Smooth muscle cell of the pulmonary artery (primary cell): ENCODE measurements at places on chromosomes 6 and 20. TPM values are rescaled to one million over a fixed set of nuclear protein-coding genes. Genes with fewer than 3 reads are reported as not detected.

The COL11A2 gene
- 0.13 and 0.83 TPM in 2 replicates for total RNA-seq

The DACT2 gene
- total RNA-seq, result 0.07 and 0.98 TPM in 2 replicates

The BPI gene
- 0.13 and 0.30 TPM in 2 replicates for total RNA-seq

The UBE2J1 gene
- total RNA-seq, result 26.3 and 33.6 TPM in 2 replicates

The CRISP1 gene
- total RNA-seq, result not detected in 2 replicates

The CYP39A1 gene
- total RNA-seq, result 0.07 and 0.78 TPM in 2 replicates

The FKBP1A gene
- total RNA-seq, result 165 and 244 TPM in 2 replicates

The PAK5 gene
- total RNA-seq, result 0.03 TPM in 1 of 2 replicates, not detected in the other

The HDDC2 gene
- total RNA-seq, result 50.7 and 63.5 TPM in 2 replicates

The KIF6 gene
- total RNA-seq, result 0.26 and 0.33 TPM in 2 replicates

The C20orf144 gene
- 0.03 TPM in 1 of 2 replicates, not detected in the other for total RNA-seq

The KCNK5 gene
- 0.03 and 0.07 TPM in 2 replicates for total RNA-seq

The ARHGAP18 gene
- total RNA-seq, result 27.3 and 50.0 TPM in 2 replicates

The TSHZ2 gene
- total RNA-seq, result 0.26 and 3.1 TPM in 2 replicates

The APCDD1L gene
- 28.7 and 173 TPM in 2 replicates for total RNA-seq

The BANF2 gene
- not detected in 2 replicates for total RNA-seq

The CNR1 gene
- total RNA-seq, result 0.07 and 0.52 TPM in 2 replicates

The C6orf58 gene
- not detected in 2 replicates for total RNA-seq

The EDN3 gene
- total RNA-seq, result not detected in 2 replicates

The AKAP12 gene
- 45.4 and 94.6 TPM in 2 replicates for total RNA-seq

The XKR7 gene
- under 0.01 TPM in 1 of 2 replicates, not detected in the other for total RNA-seq

The ZSCAN12 gene
- total RNA-seq, result 5.8 and 6.3 TPM in 2 replicates

The SLC24A3 gene
- total RNA-seq, result 0.66 and 4.1 TPM in 2 replicates

The PKHD1 gene
- not detected in 2 replicates for total RNA-seq

The ZNF165 gene
- total RNA-seq, result 0.13 and 0.26 TPM in 2 replicates

The RHAG gene
- total RNA-seq, result not detected in 2 replicates

The EYA2 gene
- total RNA-seq, result 0.03 and 0.07 TPM in 2 replicates

The BMP7 gene
- not detected in 2 replicates for total RNA-seq

The POPDC3 gene
- 4.4 and 14.8 TPM in 2 replicates for total RNA-seq

The PLAGL1 gene
- total RNA-seq, result 44.0 and 48.2 TPM in 2 replicates

The TUBB1 gene
- total RNA-seq, result 0.03 TPM in 1 of 2 replicates, not detected in the other

The SLC35D3 gene
- total RNA-seq, result not detected in 2 replicates

The TMEM74B gene
- total RNA-seq, result 0.10 and 0.13 TPM in 2 replicates
